ENCODE measurements at places on chromosomes 16 and 17. TPM values are rescaled to one million over a fixed set of nuclear protein-coding genes. Genes with fewer than 3 reads are reported as not detected.

Gene SRCIN1
- total RNA-seq = 16.7 TPM

Gene MYH2
- total RNA-seq = not detected

GRCh38 chr17:78323826-78324390 is 36.0 kb downstream of the SOCS3 start:
- no peaks in the 10 kb centered on the region for H3K27me3 ChIP-seq
- H3K27ac ChIP-seq = no peak overlapping the region
- peaks cover 9% of the 10 kb centered on the region for H3K4me1 ChIP-seq
- no peak overlapping the region for H3K4me3 ChIP-seq

DNA sequence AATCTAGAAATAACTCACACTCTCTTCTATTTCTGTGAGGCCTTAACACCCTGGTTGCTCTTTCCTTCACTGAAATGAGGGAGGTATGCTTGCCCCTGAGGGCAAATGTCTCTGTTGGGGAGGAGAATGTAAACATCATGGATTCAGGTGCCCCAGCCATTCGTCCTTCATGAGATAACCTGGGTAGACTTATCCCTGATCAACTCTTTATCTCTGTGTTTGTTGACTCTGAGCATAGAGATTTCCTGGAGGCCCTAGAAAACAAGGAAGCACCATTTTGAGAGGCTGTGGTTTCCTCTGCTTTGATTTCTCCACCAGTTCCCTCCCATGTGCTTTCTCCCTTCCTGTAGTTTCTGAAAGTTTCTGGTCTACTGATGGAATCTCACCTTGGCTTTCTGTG is 77.3 kb downstream of the PHKB start:
- no peak overlapping the region for H3K4me3 ChIP-seq
- H3K4me1 ChIP-seq = no peaks in the 10 kb centered on the region
- no peak overlapping the region for H3K27ac ChIP-seq
- no peak for DNase-seq
- no peaks in the 10 kb centered on the region for H3K36me3 ChIP-seq

DNA sequence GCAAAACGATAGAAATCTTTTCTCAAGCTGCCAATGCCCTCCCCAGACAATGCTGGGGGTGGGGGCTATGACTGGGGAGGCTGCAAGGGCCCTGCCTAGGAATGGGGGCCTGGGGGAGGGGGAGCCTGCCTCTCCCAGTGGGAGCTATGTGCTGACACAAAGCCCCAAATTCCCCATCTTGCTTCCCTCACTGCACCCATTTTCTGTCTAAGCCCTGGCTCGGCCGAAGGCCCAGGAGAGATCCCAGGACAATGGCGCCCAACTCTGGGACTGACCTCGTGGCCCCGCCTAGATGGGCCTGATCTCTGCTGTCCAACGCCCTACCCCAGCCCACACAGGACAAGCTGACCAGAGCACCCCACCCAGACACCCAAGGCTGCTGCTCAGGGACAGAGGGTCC is 11.1 kb upstream of the KCNJ12 start:
- H3K4me3 ChIP-seq = no peak overlapping the region
- no peak overlapping the region for H3K27ac ChIP-seq
- no peaks in the 10 kb centered on the region for H3K27me3 ChIP-seq
- 0 out of 2 replicates have a peak, but pooled peaks cover 12% of the 10 kb centered on the region for H3K4me1 ChIP-seq

DNA sequence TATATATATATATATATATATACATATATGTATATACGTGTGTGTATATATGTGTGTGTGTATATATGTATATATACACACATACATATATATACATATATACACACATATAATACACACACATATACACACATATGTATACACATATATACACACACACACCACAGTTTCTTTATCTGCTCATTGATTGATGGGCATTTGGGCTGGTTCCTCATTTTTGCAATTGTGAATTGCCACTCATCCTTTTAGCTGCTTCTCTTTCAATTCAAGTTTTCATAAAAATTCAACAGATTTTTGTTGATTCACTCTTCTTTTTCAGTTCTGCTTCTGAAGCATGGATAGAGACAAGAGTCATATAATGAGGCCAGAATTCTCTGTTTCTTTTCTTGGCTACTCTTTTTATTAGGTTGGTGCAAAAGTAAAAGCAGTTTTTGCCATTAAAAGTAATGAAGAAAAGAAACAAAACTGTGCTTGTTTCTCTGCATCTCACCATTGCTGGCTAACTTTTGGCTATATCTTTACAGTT is 44.5 kb downstream of the SLFN5 start:
- H3K4me3 ChIP-seq = no peak overlapping the region
- no peak overlapping the region for H3K27ac ChIP-seq
- no peak for DNase-seq
- H3K36me3 ChIP-seq = no peaks in the 10 kb centered on the region
- no peaks in the 10 kb centered on the region for H3K4me1 ChIP-seq
